Hepatic stellate cell (primary cell): ENCODE measurements at places on chromosomes 6 and 20.

- DNase-seq = peak; percentile 60
Measured at GRCh38 chr6:44268095-44268628, 2.1 kb upstream of the TMEM151B start.

DNA sequence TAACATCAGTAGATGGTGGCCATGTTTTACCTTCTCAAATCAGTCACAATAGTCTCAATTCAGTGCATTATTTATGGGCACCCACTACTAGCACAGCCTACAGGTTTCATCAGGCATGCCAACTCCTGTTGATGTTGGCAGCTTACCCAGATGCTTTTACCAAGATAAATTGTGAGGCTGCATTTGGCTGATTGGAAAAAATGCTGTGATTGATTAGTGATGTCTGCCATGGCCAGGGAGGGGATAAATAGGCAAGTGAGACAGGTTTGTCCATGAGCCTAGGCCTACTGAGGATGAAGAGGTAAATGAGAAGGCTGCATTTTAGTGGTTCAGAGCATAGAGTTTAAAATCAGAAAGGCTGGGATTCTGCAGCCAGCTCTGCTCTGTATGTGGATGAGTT is 227.1 kb downstream of the NFATC2 start:
- DNase-seq = no peak

DNA sequence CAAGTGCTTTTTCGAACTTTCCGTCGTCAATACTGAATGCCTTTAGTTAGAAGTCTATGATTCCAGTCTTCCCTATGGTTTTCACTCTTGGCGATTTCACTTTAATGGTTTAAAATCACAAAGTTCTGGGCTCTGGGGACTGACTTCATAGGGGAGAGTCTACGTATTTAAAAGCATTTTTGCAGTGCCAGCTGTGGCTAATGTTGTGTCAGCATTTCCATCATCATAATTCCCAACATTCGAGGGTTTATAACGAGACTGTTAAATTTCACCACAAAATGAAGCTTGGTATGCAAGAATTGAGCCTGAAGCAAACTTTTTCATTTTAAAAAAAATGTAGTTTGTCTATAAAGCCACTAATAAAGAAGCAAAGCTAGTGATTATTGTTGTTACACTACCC is 242.7 kb downstream of the SOX4 start:
- DNase-seq = no peak

- DNase-seq = no peak
Measured at GRCh38 chr6:27352850-27353249, 35.7 kb upstream of the ZNF391 start.

DNA sequence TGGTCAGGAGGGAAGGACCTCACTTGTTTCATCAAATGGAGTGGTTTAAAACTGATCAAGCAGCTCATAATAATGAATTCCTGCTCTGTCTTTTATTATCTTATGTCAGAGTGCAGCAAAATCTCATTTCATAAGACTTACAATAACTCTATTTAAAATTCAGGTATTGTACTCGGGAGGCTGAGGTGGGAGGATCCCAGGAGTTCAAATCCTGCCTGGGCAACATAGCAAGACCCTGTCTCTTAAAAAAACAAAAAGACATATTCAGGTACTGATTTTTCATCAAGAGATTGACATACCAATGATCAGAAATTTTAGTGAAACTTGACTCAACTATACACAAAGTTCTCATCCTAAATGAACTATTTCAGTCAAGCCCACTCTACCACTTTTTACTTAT is 5.6 kb upstream of the DYNLRB1 start:
- DNase-seq = no peak

GRCh38 chr20:46519471-46520068 is 6.2 kb upstream of the ZNF334 start:
- DNase-seq = no peak

GRCh38 chr6:25137916-25138232 is 141.3 kb upstream of the CARMIL1 start:
- DNase-seq = no peak

DNA sequence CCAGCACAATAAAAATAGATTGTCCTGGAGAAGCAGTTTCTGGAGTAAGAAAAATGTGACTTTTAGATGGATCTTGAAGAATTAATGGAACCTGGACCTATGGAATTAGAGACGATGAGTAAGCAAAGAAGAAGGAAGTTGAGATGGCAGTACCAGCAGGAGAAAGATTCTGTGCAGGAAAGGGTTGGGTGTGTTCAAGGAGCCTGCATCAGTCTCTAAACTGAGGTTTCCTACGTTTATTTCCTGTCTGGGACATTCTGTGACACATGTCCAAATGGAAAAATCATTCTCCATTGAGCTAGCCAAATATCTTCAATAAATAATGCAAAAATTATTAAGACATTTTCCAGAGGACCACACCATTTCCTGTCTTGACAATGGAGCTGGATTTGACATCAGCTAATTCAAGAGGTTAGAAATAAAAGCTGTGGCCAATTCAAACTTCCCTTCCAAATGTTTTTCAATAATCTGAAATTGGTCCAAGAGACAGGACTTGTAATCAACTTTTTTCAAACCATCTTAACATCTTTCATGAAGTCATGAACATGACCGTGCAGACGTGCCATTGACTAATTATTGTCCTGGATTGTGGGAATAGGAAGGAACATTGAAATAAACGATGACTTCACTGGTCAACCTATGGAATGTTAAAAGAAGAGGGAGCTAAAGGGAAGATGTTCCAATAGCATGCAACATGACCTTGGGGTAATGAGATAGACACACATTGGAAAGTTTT is 198.3 kb downstream of the ZNF217 start:
- no peak for DNase-seq

- peak; percentile 5 for DNase-seq
Measured at GRCh38 chr6:83853178-83854000, at the start of gene RIPPLY2. TSS of gene RIPPLY2 (plus strand) at chr6:83853360. CDS start at chr6:83853417, 57 bp downstream.

DNA sequence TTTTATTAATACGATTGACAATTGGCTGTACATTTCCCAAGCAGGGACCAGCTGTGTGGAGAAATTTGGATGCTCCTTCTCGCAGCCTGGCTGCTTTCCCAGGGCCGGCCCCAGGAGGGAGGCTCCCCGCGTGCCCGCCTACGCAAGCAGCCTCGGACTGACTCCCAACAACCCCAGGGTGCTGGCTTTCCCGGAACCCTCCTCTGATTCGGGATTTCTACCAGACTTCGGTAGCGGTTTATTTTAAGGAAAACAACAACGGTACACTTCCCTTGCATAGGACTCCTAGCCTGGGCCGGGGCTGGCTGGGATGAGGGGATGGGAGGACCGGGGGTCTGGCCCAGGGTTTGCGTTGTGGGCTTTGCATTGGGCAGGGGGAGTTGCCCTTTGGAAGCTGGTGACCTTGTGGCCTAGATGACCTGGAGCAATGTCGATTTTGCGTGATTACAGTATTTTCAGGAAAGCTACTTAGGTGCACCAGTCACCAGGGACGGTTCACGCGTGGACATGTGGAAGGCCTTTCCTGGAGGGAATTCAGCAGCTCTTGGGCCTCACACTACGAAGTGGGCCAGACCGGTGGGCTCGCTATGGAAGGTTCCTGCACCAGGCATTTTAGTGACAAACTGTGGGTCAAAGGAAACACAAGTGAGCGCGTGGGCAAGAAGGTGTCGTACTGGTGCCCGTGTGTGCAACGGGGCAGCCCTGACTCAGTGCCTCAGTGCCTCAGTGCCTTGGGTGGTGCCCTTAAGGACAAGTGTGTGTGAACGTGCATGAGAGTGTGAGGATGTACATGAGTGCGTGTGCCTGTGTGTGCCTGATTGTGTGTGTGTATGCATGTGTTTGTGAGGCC is 20.7 kb upstream of the PHACTR3 start:
- DNase-seq = no peak

DNA sequence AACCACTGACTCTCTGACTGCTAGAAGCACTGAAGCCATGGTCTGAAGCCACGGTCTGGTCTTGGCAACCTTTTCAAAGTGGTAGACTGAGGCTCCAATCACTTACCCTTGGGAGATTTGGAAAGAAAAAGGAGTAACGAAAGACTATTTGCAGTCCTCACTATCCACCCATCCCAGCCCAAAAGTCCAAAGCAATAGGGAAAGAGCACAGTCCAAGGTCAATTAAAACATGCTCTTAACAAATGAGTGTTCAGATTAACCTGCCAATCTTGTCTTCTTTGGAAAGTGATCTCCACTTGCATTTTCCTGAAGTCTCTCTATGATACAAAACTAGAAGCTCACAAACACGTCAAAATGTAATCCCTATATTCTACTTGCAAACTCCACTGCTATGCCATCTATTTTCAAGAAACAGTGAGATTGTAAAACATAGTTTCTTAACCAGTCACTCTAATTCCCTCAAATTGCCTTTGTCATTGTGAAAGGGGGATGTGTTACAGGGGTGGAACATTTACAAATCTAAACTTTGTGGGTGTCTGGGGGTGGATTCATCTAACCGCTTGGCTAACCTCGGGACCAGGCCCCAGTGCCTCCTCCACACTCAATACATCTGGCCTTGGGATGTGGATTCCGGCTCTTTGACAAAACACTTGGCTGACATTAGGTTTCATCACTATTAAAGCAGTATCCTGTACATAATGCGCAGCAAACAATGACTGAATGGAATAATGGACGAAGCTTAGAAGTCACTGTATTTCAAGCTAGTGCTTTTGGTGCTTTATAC is 56.4 kb downstream of the B4GALT5 start:
- DNase-seq = no peak

GRCh38 chr20:53037621-53038020 is 65.5 kb downstream of the TSHZ2 start:
- DNase-seq = no peak

- no peak for DNase-seq
Measured at GRCh38 chr20:35643045-35643444, 21.7 kb downstream of the CPNE1 start.

DNA sequence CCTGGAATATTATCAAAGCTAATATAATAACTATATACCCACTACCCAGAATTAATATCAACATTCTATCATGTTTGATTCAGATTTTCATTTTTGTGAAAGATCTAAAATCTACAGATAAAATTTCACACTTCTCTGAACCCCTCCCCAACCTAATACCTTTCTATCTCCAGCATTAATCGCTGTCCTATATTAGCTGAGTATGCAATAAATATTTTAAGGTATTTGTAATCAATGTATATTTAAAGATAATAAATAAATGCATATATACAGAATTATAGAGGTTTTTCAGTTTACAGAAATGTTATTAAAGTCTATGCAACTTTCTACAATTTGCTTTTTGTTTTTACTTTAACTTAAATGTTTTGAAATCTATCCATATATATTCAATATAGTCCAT is 156.7 kb upstream of the NRSN1 start:
- no peak for DNase-seq
